ENCODE measurements at places on chromosomes 1 and 21.

DNA sequence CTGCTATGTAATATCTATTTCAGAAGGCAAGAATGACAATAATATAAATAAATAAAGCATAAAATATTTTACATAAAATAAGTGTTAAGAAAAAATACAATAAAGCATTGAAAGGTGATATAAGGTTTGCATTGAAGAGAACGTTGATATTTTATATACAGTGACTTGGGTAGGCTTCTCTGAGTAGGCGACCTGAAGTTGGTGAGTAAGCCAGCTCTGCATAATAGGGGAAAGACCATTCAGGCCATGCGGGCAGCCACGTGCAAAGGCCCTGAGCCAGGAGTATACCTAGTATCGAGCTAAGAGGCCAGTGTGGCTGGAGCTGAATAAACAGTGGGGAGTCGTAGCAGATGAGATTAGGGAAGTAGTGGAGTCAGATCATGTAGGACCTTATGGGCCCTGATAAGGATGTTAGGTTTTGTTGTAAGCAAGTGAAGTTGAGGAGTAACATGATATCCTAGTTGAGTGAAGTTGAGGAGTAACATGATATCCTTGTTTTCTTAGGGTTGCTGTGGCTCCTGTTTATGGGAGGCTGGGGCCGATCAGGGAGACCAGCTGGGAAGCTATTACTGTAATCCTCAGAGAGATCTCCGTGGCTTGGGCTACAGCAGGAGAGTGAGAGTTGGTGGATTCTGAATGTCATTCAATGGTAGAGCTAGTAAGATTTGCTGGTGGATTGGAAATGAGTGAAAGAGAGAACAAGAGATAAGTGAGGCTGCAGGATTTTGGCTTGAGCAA lies 22.0 kb downstream of the KCNK1 start:
- DNase-seq: peak; percentile 37

- no peak for DNase-seq
Observed at GRCh38 chr1:175198332-175198731, 5.8 kb upstream of the KIAA0040 start.

DNA sequence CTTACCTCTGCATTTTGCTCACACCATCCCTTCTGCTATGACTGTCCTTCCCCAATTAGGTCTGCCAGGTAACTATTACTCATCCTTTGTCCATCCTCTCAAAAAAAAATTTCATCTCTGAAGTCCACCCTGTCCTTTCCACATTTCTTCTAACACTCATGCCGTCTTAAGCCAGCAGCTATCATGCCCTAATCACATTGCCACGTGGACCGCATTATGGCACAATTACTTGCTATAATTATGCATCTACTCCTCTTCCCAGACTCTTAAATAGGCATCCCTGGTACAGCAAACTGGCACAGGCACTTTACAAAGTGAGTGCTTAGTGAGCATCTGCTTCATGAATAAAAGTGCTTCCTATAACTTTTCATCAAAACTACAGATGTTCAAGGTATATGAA lies 295.4 kb upstream of the ESRRG start:
- no peak for DNase-seq

GRCh38 chr1:189786761-189787160 lies 690.9 kb downstream of the BRINP3 start:
- no peak for DNase-seq

- DNase-seq: no peak
Observed at GRCh38 chr1:107840725-107841124, 124.3 kb downstream of the VAV3 start.

- no peak for DNase-seq
Observed at GRCh38 chr1:27602462-27603308, 1.3 kb downstream of the AHDC1 start.

Measured in fibroblast of skin of left quadriceps (primary cell).